ENCODE measurements at places on chromosomes 5 and 9.

DNA sequence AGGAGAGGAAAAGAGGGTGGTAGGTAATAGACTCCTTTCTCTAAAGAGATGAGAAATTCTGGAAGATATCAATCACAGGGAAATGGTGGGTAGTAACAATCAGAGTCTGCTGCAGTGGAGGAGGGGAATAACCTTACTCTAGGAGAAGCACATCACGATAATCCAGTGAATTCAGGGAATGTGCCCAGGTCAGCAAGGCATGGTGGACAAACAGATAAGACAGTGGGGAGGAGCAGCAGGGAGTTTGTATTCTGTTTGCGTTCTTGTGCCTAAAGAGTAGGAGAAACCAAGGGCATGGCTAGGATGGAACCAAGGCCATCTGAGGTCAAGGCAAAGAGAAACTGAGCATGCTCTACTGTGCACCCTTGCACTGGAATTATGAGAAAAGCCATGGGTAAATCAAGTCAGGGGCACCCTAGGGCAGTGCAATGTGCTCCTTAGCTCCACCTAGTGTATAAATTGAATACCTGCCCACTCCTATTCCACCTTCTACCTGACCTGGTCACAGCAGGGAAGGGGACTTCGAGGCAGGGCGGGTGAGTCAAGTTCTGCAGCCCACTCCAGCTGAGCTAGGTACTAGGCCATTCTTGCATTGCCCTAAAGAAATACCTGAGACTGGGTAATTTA is 31.6 kb downstream of the RETREG1 start:
- no peak for DNase-seq

DNA sequence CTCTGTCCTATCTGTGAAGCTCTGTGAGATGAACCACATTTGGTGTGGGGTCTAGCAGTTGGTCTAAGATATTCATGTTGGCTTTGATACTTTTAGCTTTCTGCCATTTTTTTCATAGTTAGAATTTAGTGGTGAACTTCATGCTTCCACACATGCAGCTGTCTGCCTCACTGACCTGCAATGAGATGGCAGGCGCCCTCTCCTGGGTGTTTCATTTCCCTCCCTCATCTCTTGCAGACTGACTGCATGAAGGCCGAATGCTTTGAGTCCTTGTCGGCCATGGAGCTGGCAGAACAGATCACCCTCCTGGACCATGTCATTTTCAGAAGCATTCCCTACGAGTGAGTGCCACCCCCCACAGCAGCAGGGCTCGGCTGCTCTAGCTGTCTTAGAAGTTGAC is 26.1 kb upstream of the CKMT2 start:
- DNase-seq, result no peak

DNA sequence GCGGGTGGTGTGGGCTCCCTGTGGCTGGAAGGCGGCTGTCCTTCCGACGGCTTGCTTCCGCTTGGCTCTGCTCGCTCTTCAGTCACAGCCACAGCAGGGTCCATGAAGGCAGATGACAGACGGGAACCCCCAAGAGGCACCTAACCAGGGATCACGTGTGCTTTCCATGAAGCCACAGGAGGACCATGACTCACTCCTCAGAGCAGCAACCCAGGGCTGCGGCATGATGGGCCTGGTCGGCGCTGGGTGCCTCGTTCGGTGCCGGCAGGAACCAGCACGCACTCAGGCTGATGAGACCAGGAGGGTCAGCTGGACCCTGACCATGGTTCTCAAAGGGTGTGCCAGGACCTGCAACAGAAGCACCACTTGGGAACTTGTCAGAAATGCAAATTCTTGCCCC is 32.8 kb upstream of the MED10 start:
- DNase-seq, result no peak

DNA sequence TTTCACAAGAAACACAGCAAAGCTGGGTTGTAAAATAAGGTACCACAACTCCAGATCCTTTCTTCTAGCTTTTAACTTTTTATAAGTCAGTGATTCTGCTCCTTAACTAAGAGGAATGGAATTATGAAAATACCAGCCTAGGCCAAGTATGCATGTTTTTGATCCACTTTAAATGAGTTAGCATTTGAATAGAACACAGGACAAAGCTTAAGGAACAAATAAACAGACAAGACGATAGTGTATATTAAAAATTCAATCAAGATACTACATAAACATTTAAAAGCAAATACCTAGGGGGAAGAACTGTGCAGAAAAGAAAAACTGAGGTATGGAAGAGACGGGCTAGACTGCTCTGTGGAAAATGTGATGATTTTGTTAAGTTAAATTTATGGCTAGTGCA is 200.7 kb downstream of the LURAP1L start:
- DNase-seq, result no peak

GRCh38 chr5:8473827-8474568 is 605.0 kb downstream of the MTRR start:
- no peak for DNase-seq

DNA sequence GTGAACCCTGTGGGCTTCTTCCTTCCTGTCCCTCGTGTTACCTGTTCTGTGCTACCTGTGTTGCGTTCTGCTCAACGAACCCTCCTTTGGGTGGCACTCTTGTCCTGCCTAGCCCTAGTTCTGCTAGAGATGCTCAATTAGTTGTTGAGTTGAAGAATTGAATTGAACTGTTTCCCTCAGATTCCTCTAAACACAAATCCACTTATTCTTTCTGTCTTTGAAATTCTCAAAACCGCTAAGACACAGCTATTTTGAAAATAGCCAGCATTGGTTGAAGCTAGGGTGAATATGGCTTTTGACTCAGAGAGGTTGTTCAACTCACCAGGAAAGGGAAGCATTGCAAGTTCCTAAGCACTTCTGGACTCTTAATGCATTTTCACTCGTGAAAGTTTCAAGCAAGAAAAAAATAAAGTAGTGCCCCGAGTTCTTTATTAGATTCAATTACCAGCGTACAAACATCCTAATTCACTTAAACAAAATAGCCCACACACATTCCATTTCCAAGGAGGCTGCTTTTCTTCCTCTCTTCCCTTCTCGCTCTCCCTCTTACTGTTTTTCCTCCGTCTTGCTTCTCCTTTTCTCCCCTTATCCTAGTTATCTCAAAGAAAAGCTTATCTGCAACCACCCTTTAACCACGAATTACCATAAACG is 642 bp upstream of the ITGA1 start:
- no peak for DNase-seq

DNA sequence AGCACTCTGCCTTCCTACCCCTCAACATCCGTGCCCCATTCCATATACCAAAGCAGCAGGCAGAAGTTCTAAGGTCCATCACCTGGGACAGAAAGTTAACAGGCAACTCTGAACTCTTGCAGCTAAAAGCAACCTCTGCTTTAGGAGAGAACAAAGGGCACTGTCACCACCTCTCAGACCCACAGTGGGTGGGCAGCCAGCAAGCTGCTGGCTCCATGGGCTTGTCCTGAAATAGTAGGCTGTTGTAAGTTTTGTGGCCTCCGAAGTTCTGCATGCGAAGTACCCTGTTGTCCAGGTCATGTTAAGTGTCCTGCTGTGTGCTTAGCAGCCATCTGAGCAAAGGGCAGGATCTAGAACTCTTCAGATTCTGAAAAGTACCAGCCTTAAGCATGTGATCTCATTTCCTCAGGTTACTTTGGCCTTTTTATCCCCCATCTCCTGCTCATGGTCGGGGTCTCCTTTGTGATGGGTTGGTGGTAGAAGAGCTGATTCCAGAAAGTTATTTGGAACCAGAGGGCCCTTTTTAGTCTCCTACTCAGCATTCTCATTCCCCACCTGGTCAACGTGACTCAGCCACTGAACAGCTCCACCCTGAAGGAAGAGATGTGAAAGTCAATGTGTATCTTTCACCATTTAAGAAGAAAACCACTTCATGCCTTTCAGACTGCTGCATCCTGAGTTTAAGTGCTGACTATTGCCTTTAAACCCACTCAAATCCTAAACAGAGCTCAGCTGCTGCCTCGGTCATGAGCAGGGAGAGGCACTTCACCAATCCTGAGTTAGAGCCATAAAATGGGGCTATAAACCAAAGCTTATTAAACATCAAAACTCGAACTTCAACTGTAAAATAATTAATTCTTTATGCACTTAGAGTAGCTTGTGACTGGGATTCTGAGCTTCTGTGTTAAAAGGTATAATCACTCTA is 121.4 kb downstream of the DPYSL3 start:
- no peak for DNase-seq

DNA sequence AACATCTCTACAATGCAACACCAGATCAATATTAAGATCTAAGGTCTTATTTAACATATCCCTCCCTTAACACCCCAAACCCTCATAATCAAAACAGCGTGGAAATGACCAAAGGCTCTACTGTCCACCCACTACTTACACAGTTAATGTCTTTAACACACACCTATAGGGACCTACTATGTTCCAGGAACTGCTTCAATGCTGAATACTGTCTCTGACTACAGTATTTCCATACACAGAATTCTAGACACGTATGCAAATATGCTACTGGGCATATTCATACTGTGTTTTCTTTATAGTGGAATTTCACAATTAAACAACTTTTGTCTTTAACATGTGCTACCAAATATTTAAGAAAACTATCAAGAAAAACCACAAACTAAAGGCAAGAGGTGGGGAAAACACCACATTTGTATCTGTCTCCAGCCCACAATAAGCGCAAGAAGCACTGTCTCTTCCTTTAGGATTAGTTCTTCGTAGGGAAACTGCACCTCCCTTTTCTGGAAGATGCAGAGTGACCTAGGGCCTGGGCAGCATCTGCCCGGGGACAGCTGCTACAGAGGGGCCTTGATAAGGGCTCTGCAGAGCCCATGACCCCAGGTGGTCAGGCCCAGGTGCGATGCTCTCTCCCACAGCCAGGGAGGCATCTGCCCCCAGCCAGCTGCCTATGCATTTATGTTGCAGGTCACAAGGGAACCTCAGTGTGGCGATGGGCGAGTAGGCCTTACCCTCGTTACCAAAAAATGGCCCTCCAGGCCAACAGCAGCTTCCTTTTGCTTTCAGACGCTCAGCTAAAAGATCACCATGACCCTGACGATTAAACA is 55.2 kb downstream of the PSMB7 start:
- DNase-seq, result no peak

DNA sequence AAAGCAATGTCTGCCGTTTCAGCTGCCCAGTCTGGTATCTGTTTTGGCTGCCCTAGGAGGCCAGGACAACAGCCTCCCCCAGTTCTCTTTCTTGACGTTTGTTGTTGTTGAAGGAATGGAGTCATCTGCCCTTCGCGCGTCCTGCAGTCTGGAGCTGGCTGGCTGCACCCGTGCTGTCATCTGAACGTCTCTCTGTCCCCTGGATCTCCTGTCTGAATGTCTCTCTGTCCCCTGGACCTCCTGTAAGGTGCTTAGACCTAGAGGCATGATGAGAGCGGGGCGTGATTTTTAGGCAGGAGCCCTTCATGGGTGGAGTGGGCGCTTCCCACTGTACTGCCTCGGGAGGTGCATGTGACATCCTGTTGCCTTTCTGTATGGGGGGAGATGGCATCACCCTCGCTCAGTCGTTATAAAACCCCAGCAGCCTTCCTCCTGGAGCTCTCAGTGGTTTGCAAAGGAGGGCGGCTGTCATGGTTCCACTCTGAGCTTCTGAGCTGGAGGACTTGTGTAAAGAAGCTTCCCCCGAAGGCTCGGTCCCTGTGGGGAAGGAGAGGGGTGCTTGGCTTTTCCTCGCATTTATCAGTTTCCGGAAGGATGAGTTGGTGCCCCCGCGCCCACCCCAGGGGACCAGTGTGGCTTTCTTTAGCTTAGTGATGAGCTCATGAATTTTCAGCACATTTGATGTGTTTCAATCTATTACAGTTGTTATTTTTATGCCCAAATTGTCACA is 49.8 kb upstream of the OLFM1 start:
- no peak for DNase-seq

DNA sequence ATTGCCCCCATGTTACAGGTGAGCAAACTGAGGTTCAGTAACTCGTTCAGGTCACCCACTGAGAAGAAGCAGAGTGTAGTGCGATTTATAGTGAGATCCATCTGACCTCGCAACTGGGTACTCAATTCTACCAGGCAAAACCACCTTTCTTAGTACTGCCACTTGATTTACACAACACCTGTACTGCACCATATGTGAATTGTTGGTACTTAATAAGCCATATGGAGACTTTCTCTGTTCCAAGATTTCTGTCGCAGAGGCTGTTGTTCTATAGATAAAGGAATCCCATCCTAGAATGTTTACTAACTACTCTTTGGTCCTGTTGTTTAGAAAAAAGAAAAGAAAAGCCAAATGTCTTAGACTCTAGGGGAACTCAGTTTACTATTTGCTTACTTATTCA is 287.5 kb downstream of the KCTD16 start:
- DNase-seq, result no peak
